Hepatocyte (in vitro differentiated cells): ENCODE measurements at places on chromosomes 3 and 15. TPM values are rescaled to one million over a fixed set of nuclear protein-coding genes. Genes with fewer than 3 reads are reported as not detected.

The AGTR1 gene
- 8.0 and 11.2 TPM in 2 replicates for total RNA-seq

The KLHDC8B gene
- total RNA-seq = 54.6 and 72.0 TPM in 2 replicates

The C3orf52 gene
- total RNA-seq = 14.6 and 20.7 TPM in 2 replicates

The MINDY2 gene
- total RNA-seq = 17.9 and 19.3 TPM in 2 replicates

GRCh38 chr3:160183345-160184076 lies 41.7 kb upstream of the C3orf80 start:
- no peaks in the 10 kb centered on the region for H3K36me3 ChIP-seq
- H3K27ac ChIP-seq = no peak overlapping the region
- no peak overlapping the region for H3K4me3 ChIP-seq
- DNase-seq = no peak
- peaks cover 22% of the 10 kb centered on the region for H3K4me1 ChIP-seq

- H3K27ac ChIP-seq = peak overlapping the region; percentile 45
- H3K36me3 ChIP-seq = no peaks in the 10 kb centered on the region
- peaks cover 6% of the 10 kb centered on the region for H3K4me1 ChIP-seq
- no peak overlapping the region for H3K4me3 ChIP-seq
- H3K27me3 ChIP-seq = no peaks in the 10 kb centered on the region
Observed at GRCh38 chr15:80804970-80805495, 25.9 kb downstream of the CEMIP start.

GRCh38 chr3:58073301-58074108 lies 65.3 kb downstream of the FLNB start:
- no peak for DNase-seq
- peaks cover 26% of the 10 kb centered on the region for H3K4me1 ChIP-seq
- no peaks in the 10 kb centered on the region for H3K27me3 ChIP-seq
- H3K36me3 ChIP-seq = peaks cover 5% of the 10 kb centered on the region
- H3K4me3 ChIP-seq = no peak overlapping the region

- no peaks in the 10 kb centered on the region for H3K4me1 ChIP-seq
- H3K4me3 ChIP-seq = no peak overlapping the region
- H3K27me3 ChIP-seq = no peaks in the 10 kb centered on the region
- DNase-seq = no peak
- H3K27ac ChIP-seq = no peak overlapping the region
Observed at GRCh38 chr15:60835974-60836373, 357.0 kb upstream of the ICE2 start.

DNA sequence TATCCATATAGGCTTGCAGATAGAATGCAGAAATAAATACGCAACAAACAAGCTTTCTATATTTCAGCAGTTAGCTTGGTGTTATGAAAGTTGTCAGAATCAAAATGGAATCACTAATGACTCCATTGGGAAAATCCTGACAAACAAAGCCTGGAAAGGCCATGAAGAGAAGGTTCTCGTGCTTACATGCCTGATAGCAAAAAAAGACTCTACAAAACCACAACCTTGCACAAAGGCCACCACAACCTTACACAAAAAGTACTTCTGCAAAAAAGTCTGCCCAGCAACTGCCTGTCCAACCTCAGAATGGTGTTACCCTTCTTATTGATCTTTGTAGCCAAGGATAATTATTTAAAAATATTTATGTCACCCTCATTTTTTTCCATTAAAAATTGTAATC lies 14.4 kb upstream of the PLSCR1 start:
- H3K27ac ChIP-seq = no peak overlapping the region
- no peaks in the 10 kb centered on the region for H3K4me1 ChIP-seq
- DNase-seq = no peak
- no peaks in the 10 kb centered on the region for H3K36me3 ChIP-seq
- H3K4me3 ChIP-seq = no peak overlapping the region

DNA sequence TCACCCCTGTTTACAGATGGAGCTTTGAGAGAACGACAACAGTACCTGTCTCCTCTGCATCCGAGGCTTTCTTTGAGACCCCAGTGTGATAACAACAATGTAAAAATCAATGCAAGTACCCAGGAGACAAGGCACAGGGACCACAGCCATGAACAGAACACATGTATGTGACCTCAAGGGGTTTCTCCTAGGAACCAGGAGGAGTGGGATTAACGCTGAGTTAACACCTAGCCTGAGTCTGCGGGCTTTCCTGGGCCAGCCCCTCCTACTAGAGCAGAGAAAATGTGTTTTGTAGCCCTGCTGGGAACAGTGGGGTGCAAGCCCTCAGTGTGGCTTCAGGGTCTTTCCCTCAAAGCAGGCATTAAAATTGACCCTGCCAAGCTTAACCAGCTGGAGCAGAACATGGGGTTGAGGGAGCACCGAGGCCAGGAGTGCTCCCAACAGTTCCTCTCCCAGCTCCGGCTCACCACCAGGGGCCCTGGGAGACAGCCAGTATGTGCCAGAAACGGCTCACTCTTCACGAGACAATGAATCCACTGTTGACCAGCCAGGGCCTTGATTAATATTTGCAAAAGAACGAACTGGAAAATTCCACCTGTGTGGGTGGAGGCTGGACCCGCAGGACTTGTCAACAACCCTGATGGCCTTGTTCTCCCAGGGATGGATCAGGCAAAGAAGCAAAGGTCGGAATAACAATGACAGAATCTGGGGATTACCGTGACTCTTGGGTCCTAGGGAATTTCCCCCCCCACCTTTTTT lies 3.6 kb downstream of the CHDH start:
- peak overlapping the region; percentile 97 for H3K27ac ChIP-seq
- no peak overlapping the region for H3K4me3 ChIP-seq
- H3K27me3 ChIP-seq = no peaks in the 10 kb centered on the region
- H3K4me1 ChIP-seq = peaks cover 42% of the 10 kb centered on the region
- H3K36me3 ChIP-seq = no peaks in the 10 kb centered on the region

DNA sequence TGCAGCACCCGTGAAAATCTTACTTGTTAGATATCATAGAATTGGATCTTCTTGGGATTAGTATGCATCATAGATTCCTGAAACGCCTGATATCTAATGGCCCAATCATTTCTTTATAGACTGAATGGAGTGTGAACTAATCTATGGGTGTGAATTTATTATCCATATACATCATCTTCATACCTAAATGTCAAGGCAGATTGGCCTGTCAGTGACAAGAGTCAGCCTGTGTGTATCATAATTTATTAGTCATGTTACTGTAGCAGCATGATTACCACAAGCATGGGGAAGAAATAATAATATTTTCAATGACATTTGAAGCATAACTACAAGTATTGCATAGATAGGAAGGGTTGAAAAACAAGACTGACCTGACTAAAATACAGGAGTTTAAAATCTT lies 235.8 kb downstream of the RAP2B start:
- H3K27ac ChIP-seq = no peak overlapping the region
- DNase-seq = no peak
- no peaks in the 10 kb centered on the region for H3K4me1 ChIP-seq
- no peak overlapping the region for H3K4me3 ChIP-seq

GRCh38 chr3:144652573-144652972 lies 681.0 kb downstream of the DIPK2A start:
- no peaks in the 10 kb centered on the region for H3K27me3 ChIP-seq
- no peaks in the 10 kb centered on the region for H3K4me1 ChIP-seq
- H3K36me3 ChIP-seq = no peaks in the 10 kb centered on the region
- H3K27ac ChIP-seq = no peak overlapping the region

- H3K36me3 ChIP-seq = no peaks in the 10 kb centered on the region
- H3K27ac ChIP-seq = peak overlapping the region; percentile 61
- peak; percentile 56 for DNase-seq
- no peak overlapping the region for H3K4me3 ChIP-seq
Observed at GRCh38 chr3:193885832-193886231, 250.1 kb upstream of the HES1 start.

DNA sequence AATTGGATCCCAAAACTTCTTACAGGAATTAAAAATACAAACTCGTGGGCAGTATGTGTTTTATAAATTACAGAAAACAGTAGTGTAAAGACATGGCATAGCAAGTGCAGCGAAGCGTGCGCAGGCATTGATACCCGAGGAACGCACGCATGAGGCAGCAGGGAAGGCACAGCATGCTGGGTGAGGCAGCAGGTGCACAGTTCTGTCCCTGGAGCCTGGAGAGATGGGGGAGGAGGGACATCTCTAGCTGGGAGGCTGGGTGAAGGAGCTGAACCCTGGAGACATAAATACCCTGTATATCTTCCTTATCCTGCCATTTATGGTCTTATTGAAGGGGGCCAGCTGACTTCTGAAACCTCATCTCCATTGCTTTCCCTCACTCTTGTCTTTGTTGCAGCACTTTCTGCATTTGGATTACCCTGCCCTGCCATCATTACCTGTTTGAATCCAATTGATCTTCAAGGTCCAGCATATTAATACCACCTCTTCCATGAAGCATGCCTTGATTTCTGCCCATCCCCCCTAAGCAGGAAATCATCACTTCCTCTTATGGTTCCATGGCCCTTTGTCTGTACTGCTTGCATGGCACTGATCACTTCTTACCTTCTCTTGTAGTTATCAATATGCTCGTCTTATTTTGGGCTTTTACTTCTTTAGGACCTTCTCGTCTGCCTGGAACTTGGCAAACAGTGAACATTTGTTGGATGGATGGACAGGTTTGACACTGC lies 20.5 kb downstream of the LPP start:
- peaks cover 44% of the 10 kb centered on the region for H3K4me1 ChIP-seq
- H3K36me3 ChIP-seq = no peaks in the 10 kb centered on the region
- H3K4me3 ChIP-seq = no peak overlapping the region
- no peak overlapping the region for H3K27ac ChIP-seq
- H3K27me3 ChIP-seq = no peaks in the 10 kb centered on the region
- no peak for DNase-seq

GRCh38 chr15:97501291-97501690 lies 459.2 kb upstream of the ARRDC4 start:
- H3K4me1 ChIP-seq = no peaks in the 10 kb centered on the region
- no peak overlapping the region for H3K4me3 ChIP-seq
- H3K27ac ChIP-seq = no peak overlapping the region
- no peak for DNase-seq

GRCh38 chr3:33729993-33730392 lies 11.9 kb upstream of the CLASP2 start:
- no peak overlapping the region for H3K4me3 ChIP-seq
- no peaks in the 10 kb centered on the region for H3K27me3 ChIP-seq
- no peaks in the 10 kb centered on the region for H3K4me1 ChIP-seq
- no peak for DNase-seq
- H3K27ac ChIP-seq = no peak overlapping the region
